ENCODE measurements at places on chromosomes 4 and X.
A peak's percentile ranks its signal among the peaks of the same experiment; 100 is the strongest.

DNA sequence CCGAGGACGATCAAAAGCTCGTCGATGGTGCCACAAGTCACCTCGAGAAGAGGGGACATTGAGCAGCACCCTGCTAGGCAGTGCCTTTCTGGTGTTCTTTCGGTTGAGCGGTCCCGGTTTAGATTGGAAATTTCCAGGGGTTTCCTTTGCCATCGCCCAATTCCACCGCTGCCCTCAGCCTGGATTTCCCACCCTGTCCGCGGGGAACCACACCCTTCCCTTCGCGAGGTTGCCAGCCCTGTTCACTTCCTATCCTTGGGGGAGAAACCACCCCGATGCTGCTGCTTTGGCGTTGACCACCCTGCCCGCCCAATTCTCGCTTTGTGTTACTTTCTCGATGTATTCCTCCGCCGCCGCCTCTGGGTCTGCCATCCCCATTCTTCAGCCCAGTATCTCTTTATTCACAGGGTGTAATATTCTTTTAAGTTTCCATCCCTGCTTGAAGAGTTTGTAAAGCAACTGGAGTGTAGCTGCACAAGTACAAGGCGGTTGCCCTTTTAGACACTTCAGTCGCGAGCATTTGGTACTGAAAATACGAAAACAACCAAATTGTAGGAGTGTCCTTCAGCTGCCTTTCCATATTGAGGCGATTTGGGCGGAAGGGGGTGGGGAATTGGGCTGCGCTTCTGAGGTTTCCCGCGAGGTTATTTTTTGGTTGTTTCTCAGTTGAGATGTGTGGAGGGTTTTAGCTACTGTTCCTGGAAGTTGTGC lies 1.1 kb downstream of the OGT start:
- DNase-seq = peak; percentile 44

- DNase-seq = no peak
Measured at GRCh38 chr4:75729836-75730235, 5.5 kb downstream of the USO1 start.

DNA sequence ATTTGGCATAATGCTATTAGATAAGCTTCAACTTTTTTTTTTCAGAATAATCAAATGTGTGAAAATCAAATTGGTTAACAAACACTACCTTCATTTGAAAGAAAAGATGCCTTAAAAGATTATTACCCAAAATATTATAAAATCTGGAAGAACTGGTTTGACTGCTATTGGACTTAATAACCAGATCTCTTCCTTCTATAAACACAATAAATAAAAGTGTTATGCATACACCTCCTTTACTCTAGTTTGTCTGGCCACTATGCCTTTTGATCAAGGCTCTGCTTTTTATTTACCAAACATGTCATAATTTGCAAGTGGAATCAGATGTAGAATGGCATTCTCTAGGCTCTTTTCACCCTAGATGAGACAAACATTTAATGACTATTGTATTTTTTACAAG lies 897.3 kb upstream of the EPHA5 start:
- no peak for DNase-seq

- DNase-seq = no peak
Measured at GRCh38 chr4:42225286-42225685, 72.8 kb upstream of the BEND4 start.

GRCh38 chrX:18173494-18174180 lies 47.0 kb downstream of the BEND2 start:
- no peak for DNase-seq

GRCh38 chr4:7429069-7429416 lies 5.7 kb downstream of the PSAPL1 start:
- DNase-seq = no peak
